ENCODE measurements at places on chromosomes 7 and 10.

GRCh38 chr7:3200504-3200903 lies 100.5 kb upstream of the SDK1 start:
- DNase-seq, result no peak

- DNase-seq, result no peak
Measured at GRCh38 chr10:124648131-124648475, 96.1 kb downstream of the FAM53B start.

DNA sequence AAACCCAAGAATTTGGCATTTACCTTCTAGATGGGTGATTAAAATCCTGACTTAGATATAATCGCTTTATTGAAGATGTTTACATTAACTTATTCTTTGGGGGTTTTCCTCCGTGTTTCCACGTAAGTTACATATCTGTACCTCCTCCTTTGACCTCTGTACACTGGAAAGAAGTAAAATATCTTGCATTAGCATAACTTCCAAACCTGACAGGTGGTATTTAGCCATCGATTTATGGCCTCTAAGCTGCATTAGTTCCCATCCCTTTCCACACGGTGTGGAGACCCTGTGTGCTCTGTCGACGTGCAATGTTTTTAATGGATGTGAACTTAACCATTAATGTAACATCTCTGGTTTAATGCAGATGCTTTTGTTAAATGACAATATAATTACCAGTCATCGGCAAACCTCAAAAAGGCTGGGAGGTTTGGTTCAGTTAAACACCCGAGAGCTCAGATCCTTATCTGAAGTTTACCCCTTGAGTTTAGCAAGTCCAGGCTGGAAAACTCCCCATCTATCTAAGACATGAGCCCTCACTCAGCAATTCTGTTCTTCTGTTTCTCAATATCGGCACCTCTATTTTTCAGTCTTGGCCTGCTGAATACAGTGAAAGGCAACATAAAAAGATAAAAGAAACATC lies 295.2 kb downstream of the GATA3 start:
- DNase-seq, result no peak

- no peak for DNase-seq
Measured at GRCh38 chr10:45502458-45502857, 128.4 kb downstream of the ALOX5 start.

DNA sequence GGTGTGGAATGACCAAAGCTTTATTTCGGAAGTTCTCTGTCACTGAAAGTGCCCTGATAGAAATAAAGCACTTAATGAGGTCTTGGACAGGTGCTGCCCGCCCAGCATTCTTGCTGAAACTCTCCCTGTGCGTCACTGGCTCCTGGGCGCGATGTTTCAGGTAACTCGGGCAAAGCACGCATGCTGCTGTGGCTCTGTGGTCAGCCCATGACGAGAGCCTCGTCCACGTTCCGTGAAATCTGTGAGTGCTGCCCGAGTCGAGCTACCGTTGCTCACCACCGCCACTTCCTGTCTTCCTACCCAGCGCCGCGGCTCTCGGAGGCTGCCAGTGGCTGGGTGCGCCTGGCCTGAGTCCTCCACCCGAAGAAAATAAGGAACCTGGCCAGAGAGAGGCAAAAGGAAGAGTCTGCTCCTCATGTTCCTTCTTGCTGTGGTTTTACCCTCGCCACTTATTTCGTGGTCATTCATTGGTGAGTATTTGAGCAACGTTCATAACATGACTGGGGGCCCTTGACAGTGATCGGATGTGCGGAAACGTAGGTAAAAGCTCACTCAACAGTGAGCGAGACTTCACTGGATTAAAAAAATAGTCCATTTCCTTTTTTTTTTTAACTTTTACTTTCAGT lies 95.5 kb downstream of the MAP3K8 start:
- DNase-seq, result no peak

GRCh38 chr7:104367926-104368325 lies 39.5 kb downstream of the LHFPL3 start:
- no peak for DNase-seq

- DNase-seq, result no peak
Measured at GRCh38 chr10:63477927-63478326, 12.2 kb upstream of the JMJD1C start.

GRCh38 chr7:152086513-152086912 lies 61.0 kb downstream of the GALNT11 start:
- no peak for DNase-seq

DNA sequence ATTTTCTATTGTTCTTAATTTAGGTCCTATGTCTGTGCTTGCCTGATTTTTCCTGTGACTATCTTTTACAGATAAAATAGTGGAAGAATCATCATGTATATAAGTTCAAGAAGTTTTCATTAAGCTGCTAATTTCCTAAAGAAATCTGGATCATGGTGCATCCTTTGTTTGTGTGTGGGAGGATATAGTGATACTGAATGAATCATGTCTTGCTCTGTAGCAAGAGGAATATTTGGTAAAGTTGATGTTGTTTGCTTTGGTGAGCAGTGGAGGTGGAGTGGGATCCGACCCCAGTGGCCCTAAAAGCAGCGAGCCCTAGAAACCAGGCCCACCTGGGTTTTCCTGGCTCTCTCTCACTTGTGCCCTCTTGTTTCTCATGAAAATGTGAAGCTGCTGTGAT lies 83.7 kb downstream of the CCNY start:
- peak; percentile 35 for DNase-seq

GRCh38 chr7:954330-955238 lies at the start of gene ADAP1:
ADAP1 (minus strand) TSS chr7:954680; CDS start chr7:954477, 203 bp downstream.
- peak; percentile 70 for DNase-seq

GRCh38 chr10:10538326-10538725 lies 479.3 kb upstream of the CELF2 start:
- DNase-seq, result no peak

- peak; percentile 89 for DNase-seq
Measured at GRCh38 chr10:77899080-77899477, 27.5 kb downstream of the DLG5 start.

DNA sequence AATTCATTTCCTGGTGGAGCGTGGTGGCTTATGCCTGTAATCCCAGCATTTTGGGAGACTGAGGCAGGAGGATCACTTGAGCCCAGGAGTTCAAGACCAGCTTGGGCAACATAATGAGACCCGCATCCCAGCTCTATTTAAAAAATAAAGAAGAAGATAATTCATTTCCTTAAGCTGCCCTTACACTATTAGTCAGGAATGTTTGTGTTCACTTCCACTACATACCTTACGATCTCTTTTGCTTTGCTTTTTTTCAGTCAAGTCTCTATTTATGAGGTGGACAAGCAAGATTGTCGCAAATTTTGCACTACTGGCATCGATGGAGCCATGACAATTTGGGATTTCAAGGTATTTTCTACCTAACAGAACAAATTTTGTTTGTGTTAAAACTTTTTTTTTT lies 11.2 kb upstream of the ARPC1B start:
- DNase-seq, result no peak

GRCh38 chr10:91104193-91105041 lies 116.0 kb upstream of the PCGF5 start:
- DNase-seq, result peak; percentile 20
